ENCODE measurements at places on chromosomes 11 and 22.

GRCh38 chr22:48579043-48579927 lies 1248.4 kb downstream of the BRD1 start:
- no peak overlapping the region for H3K27ac ChIP-seq
- peaks cover 3% of the 10 kb centered on the region for H3K36me3 ChIP-seq
- H3K4me3 ChIP-seq = no peak overlapping the region
- DNase-seq = no peak

GRCh38 chr11:69618237-69618636 lies 22.7 kb upstream of the CCND1 start:
- no peak overlapping the region for H3K4me3 ChIP-seq
- no peak overlapping the region for H3K27ac ChIP-seq
- peaks cover 1% of the 10 kb centered on the region for H3K27me3 ChIP-seq
- no peak for DNase-seq
- no peaks in the 10 kb centered on the region for H3K4me1 ChIP-seq

GRCh38 chr22:35381424-35382009 lies 621 bp downstream of the HMOX1 start:
- H3K4me3 ChIP-seq = peak overlapping the region; percentile 84
- H3K36me3 ChIP-seq = no peaks in the 10 kb centered on the region
- H3K27ac ChIP-seq = peak overlapping the region; percentile 48
- H3K27me3 ChIP-seq = peaks cover 4% of the 10 kb centered on the region
- DNase-seq = no peak
- peaks cover 44% of the 10 kb centered on the region for H3K4me1 ChIP-seq

GRCh38 chr11:45679806-45680205 lies 14.4 kb upstream of the CHST1 start:
- H3K4me1 ChIP-seq = peaks cover 9% of the 10 kb centered on the region
- no peak overlapping the region for H3K27ac ChIP-seq
- no peaks in the 10 kb centered on the region for H3K36me3 ChIP-seq

GRCh38 chr22:44915441-44915840 lies 94.4 kb downstream of the PHF21B start:
- H3K36me3 ChIP-seq = peaks cover 30% of the 10 kb centered on the region
- H3K4me1 ChIP-seq = no peaks in the 10 kb centered on the region
- no peak overlapping the region for H3K27ac ChIP-seq
- peaks cover 2% of the 10 kb centered on the region for H3K27me3 ChIP-seq

DNA sequence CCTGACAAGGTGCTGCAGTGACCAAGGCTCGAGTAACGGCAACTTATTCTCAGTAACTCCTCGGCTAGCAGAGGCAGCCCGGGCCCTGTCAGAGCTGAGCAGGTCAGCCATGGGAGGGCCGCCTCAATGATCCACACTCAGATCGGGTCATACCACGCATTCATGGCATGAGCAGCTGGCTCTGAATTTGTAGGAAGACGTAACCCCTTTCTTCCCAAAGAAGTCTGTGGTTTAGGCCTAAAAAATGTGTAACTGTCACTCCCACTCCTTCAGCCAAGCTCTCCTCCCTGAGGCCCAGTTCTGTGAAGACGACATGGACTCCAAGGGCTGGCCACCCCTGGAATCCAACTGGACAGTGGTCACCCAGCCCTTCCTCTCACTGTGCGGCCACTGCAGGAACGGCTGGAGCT lies 30.0 kb downstream of the PPP2R1B start:
- H3K4me1 ChIP-seq = peaks cover 18% of the 10 kb centered on the region
- H3K36me3 ChIP-seq = peaks cover 4% of the 10 kb centered on the region
- H3K4me3 ChIP-seq = no peak overlapping the region
- no peak for DNase-seq
- peaks cover 10% of the 10 kb centered on the region for H3K27me3 ChIP-seq

DNA sequence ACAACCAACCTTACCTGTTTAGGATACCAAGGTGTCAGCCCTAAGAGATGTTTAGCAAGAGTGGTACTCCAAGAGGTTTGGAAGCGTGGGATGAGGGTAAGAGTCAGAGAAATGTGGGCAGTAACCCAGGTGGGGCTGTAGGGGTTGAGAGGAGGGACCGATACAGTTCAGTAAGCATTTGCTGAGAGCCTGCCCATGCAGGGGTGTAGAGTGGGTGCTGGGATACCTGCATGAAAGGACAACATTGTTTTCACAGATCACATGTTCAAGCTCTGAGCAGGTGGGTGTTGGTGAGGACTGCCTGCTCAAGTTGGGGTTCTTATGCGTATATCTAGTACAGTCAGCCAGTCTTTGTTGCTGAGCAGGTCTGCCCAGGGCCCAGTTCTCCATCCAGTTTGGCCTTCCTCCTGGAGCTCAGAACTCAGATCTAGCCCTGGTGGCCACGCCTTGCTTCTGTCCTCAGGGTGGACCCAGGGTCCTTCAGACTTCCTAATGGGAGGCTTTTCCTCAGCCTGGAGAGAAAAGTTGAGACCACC lies 14.8 kb downstream of the PPFIBP2 start:
- DNase-seq = no peak
- no peaks in the 10 kb centered on the region for H3K36me3 ChIP-seq
- H3K27me3 ChIP-seq = peaks cover 7% of the 10 kb centered on the region
- no peaks in the 10 kb centered on the region for H3K4me1 ChIP-seq
- no peak overlapping the region for H3K27ac ChIP-seq

- DNase-seq = no peak
- H3K4me1 ChIP-seq = peaks cover 46% of the 10 kb centered on the region
- peaks cover 8% of the 10 kb centered on the region for H3K27me3 ChIP-seq
- H3K36me3 ChIP-seq = peaks cover 15% of the 10 kb centered on the region
Observed at GRCh38 chr11:12800032-12800671, 125.9 kb downstream of the TEAD1 start.

DNA sequence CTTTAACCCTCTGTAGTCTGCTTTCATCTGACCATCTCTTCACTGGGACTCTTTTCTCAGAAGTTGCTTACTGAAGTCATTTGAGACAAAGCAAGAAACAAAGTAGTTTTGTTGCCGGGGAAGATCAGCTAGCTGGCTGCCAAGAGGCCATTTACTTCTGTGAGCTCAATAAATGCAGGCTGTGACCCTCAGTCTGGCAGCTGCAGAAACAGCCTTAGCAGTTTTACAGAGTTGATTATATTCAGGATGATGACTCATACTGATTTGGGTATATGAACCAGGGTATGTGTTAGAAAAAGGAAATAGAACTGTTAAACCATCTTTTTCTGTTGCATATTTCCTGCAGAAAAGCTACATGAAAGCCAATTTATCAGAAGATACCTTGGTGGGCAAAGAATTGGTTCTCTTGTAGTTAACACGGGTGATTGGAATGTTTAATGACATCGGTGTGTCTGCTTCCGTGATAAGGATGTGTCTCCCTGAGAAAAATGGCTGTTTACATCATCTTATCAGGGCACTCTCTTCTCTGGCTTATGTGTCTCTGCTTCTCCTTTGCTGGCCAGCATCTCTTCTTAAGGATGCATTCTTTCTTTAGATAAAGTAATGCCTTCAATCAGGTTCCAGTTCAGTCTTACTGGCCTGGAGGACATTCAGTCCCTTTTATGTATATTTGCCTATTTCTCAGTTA lies 18.5 kb downstream of the FIBIN start:
- no peaks in the 10 kb centered on the region for H3K36me3 ChIP-seq
- H3K4me3 ChIP-seq = no peak overlapping the region
- no peaks in the 10 kb centered on the region for H3K27me3 ChIP-seq

DNA sequence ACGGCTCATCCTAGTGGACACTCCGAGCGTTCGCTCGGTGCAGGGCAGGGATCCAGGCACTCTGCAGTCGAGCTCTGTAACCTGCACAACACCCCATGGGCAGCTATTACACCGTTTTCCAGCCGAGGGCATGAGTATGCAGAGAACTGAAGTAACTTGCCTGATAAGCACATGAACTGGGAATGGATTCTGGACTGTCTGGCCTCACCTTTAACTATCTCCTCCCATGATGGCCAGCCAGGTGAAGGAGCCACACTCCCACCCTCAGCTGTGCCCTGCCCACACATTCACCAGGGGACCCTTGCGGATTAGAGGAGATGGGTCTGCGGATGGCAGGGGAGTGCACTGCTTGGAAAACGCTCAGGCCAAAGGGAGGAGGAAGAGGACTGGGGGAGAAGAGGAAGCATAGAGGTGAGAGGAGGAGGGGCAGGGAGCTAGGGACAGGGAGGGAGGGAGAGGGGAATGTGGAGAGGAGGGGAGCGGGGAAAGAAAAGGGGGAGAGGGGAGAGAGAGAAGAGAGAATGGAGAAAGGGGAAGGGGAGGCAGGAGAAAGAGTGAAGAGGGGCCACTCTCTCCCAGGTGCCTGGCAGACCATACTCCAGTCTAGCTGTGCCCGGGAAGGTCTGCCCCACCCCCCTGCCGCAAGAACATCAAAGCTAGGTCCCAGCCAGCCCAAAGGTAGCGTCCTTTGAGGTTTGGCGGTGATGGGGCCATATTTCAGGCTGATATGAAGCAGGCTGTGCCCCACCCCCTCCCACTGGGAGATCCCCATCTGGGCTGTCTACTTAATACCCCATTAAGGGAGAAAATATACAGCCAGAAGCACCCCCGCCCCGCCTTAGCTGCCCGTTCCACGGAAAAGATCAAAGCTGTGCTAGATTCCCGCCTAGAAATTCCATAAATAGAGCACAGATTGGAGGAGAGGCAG lies 33.2 kb upstream of the TCF20 start:
- H3K27me3 ChIP-seq = peaks cover 16% of the 10 kb centered on the region
- H3K4me1 ChIP-seq = peaks cover 18% of the 10 kb centered on the region
- H3K27ac ChIP-seq = no peak overlapping the region
- no peak for DNase-seq
- no peaks in the 10 kb centered on the region for H3K36me3 ChIP-seq

GRCh38 chr22:27476729-27477128 lies 324.8 kb downstream of the MN1 start:
- H3K4me3 ChIP-seq = no peak overlapping the region
- peaks cover 5% of the 10 kb centered on the region for H3K27me3 ChIP-seq
- H3K36me3 ChIP-seq = no peaks in the 10 kb centered on the region

- H3K27ac ChIP-seq = no peak overlapping the region
- H3K4me3 ChIP-seq = no peak overlapping the region
- DNase-seq = no peak
Observed at GRCh38 chr11:26632691-26633159, 60.7 kb upstream of the MUC15 start.

- no peaks in the 10 kb centered on the region for H3K36me3 ChIP-seq
- H3K27me3 ChIP-seq = peaks cover 2% of the 10 kb centered on the region
- H3K4me1 ChIP-seq = peaks cover 9% of the 10 kb centered on the region
- DNase-seq = no peak
- no peak overlapping the region for H3K4me3 ChIP-seq
Observed at GRCh38 chr11:20315800-20316199, 47.7 kb upstream of the HTATIP2 start.

- peaks cover 17% of the 10 kb centered on the region for H3K36me3 ChIP-seq
- no peak overlapping the region for H3K4me3 ChIP-seq
- H3K27me3 ChIP-seq = peaks cover 4% of the 10 kb centered on the region
- no peak overlapping the region for H3K27ac ChIP-seq
- no peak for DNase-seq
- peaks cover 19% of the 10 kb centered on the region for H3K4me1 ChIP-seq
Observed at GRCh38 chr11:64863391-64864060, 14.9 kb downstream of the EHD1 start.

GRCh38 chr11:61077936-61078335 lies 24.4 kb upstream of the CD5 start:
- peaks cover 6% of the 10 kb centered on the region for H3K27me3 ChIP-seq
- no peak overlapping the region for H3K27ac ChIP-seq
- no peaks in the 10 kb centered on the region for H3K36me3 ChIP-seq
- no peaks in the 10 kb centered on the region for H3K4me1 ChIP-seq
- no peak for DNase-seq

- no peak overlapping the region for H3K4me3 ChIP-seq
- H3K27ac ChIP-seq = no peak overlapping the region
- no peak for DNase-seq
- no peaks in the 10 kb centered on the region for H3K36me3 ChIP-seq
- H3K27me3 ChIP-seq = peaks cover 2% of the 10 kb centered on the region
- H3K4me1 ChIP-seq = peaks cover 5% of the 10 kb centered on the region
Observed at GRCh38 chr11:69040581-69041260, 8.0 kb upstream of the TPCN2 start.

DNA sequence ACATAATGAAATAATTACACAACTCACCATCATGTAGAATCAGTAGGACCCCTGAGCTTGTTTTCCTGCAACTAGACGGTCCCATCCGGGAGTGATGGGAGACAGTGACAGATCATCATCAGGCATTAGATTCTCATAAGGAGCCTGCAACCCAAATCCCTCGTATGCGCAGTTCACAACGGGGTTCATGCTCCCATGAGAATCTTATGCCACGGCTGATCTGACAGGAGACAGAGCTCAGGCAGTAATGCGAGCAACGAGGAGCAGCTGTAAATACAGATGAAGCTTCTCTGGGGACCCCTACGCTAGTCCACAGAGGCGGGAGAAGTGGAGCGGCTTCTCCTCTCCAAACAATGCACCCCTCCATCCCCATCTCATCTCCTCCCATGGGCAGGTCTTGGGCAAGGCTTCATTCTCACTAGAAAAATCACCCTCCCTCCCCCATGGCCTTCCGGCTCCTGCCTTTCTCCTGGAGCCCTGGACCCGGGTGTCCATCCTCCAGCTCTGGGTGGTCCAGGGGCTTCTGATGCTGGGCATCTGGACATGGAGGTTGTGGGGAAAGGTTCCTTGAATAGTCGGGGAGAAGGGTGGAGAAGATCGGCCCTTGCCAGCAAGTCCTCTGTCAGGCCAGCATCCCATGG lies 16.2 kb upstream of the RAC2 start:
- DNase-seq = no peak
- peaks cover 8% of the 10 kb centered on the region for H3K4me1 ChIP-seq
- peaks cover 9% of the 10 kb centered on the region for H3K27me3 ChIP-seq
- no peaks in the 10 kb centered on the region for H3K36me3 ChIP-seq
- no peak overlapping the region for H3K4me3 ChIP-seq

- peaks cover 11% of the 10 kb centered on the region for H3K36me3 ChIP-seq
- DNase-seq = peak; percentile 76
- peak overlapping the region; percentile 94 for H3K4me3 ChIP-seq
- peak overlapping the region; percentile 97 for H3K27ac ChIP-seq
Observed at GRCh38 chr11:64745189-64745520, 1.2 kb upstream of the RASGRP2 start.

- H3K4me1 ChIP-seq = no peaks in the 10 kb centered on the region
- no peak overlapping the region for H3K27ac ChIP-seq
- no peak for DNase-seq
- peaks cover 7% of the 10 kb centered on the region for H3K27me3 ChIP-seq
- H3K4me3 ChIP-seq = no peak overlapping the region
Observed at GRCh38 chr11:19822531-19822930, 109.9 kb downstream of the NAV2 start.

DNA sequence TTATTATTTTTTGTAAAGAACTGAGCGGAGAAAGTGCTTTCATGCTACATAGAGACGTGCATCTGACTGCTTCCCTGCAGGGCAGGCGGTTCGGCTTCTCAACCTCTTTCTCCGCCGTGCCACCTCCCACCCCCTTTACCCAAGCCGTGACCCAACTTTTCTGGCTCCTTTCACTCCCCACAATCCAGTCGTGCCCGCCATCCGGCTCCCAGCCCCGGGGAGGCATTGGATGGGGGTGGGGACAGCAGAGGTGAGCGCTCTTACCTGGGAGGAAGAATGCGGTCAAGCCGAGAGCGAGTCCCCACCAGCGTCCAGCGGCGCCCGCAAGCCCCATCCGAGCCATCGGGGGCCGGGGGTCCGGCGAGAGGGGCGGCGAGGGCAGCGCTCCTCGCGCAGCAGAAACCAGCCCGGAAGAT lies 781 bp downstream of the NECTIN1 start:
- no peaks in the 10 kb centered on the region for H3K36me3 ChIP-seq
- H3K4me3 ChIP-seq = peak overlapping the region; percentile 96
- H3K27me3 ChIP-seq = peaks cover 4% of the 10 kb centered on the region
- H3K4me1 ChIP-seq = peaks cover 29% of the 10 kb centered on the region
- DNase-seq = no peak

- no peak overlapping the region for H3K27ac ChIP-seq
- no peak overlapping the region for H3K4me3 ChIP-seq
- H3K4me1 ChIP-seq = peaks cover 8% of the 10 kb centered on the region
- no peaks in the 10 kb centered on the region for H3K36me3 ChIP-seq
- no peak for DNase-seq
Observed at GRCh38 chr11:102577182-102577581, 46.6 kb upstream of the MMP7 start.

Data from endothelial cell (in vitro differentiated cells).